ENCODE measurements at places on chromosomes 16 and 17.

DNA sequence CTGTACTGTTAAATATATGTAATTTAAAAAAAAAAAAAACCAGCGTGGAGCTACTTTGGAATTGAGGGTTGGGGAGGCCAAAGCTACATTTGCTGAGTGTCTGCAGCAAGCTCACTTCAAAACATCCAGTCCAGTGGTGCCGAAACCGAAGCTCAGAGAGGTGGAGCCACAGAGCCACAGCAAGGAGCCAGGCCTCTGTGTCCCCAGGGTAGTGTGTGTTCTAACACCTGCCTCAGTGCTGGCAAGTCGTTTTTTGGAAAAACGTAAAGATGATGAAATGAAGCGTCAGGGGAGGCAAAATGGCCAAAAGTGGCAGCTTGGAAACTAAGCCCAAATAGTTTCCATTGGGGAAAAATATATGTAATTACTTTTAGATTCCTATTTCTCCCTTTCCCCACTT lies 36.1 kb upstream of the MRC2 start:
- DNase-seq: no peak

DNA sequence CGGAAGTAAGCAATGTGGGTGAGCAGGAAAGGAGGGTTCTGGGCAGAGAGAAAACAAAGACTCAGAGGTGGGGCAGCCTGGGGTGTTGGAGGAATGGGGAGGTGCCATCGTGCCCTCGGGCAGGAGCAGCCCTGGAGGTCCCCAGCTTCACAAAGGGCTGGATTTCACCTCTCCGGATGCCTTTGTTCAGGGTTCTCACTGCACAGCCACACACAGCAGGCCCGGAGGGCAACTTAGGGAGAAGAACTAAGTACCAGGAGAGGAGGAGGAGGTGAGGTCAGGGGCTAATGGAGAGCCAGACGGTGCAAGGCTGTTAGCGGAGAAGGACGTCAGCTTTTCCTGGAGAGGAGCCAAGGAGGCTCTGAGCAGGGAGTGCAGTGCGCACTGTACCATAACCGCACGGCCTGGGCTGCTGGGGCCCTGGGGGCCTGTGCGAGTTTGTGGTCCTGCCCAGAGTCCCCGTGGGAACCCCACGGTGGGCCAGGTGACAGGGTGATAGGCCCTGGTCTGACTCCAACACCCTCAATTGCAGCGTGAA lies 9.3 kb downstream of the ARRB2 start:
- no peak for DNase-seq

GRCh38 chr17:11909348-11909747 lies 87.9 kb downstream of the ZNF18 start:
- DNase-seq: no peak

DNA sequence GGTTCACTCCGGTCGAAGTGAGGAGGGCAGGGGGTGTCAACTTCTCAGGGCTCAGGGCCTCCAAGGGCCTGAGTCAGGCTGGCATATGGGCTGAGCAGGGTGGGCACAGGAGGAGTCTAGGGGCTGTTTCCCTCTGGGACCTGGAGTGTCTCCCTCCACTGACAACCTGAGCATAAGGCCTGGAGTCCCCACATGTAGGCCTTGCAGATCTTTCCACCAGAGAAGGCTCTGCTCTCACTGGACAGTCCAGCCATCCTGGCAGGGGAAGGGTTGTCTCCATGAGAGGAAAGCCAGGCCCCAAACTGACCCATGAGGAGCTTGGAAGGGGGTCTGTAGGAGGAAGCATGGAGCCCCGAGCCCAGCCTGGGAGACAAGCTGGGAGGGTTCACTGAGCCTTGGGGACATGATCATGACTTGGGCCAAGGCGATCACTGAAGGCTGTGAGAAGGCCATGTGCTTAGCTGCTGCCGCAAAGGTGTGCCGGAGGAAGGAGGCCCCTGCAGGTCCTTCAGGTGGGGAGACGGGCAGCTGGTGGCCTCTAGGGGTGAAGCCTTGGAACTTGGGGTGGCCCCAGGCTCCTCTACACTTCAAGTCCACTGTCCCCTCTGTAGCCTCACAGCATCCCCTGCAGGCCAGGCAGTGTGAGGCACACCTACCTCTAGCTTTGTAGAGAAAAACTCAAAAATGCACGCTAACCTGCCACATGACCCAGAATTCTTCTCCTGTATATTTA lies 9.9 kb downstream of the CMTM2 start:
- DNase-seq: no peak

- DNase-seq: no peak
Measured at GRCh38 chr17:2835780-2836179, 39.5 kb downstream of the RAP1GAP2 start.

GRCh38 chr17:36918211-36918691 lies 19.0 kb upstream of the LHX1 start:
- DNase-seq: no peak

DNA sequence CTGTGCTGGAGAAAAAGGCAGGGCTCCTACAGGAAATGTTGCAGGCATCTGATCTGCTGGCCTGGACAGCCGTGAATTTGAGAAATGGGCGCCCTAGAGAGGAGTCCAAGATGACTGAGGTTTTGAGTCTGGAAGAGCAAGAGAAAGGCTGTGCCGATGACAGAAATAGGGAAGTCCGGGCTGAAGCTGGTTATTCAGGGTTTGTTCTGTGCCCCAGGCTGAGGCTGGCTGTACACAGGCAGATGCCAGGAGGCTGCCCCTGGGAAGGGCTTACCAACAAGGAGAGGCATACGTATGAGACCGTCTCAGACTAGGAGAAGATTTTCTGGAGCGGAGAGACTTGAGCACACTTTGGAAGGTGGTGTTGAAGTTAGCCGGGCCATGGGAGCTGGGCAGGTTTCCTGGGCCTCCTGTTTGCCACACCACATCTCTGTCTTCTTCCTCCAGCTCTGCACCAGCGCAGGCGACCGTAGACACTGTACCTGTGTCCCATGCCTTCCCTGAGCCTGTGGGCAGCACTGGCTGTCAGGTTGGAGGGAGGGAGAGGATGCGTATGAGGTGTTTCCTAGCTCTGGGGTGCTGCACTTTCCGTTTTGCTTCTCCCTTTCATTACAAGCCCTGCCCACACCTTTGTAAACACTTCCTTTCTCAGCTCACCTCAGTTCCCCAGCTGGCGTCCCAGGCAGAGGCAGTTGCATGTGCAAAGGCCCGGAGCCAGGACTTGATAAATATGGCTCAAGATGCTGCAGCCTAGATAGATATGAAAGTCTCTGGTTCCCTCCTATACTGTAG lies 80.8 kb downstream of the SPECC1 start:
- no peak for DNase-seq
